ENCODE measurements at places on chromosomes 16 and 17.

GRCh38 chr17:81803728-81804558, at the start of gene GCGR:
Gene GCGR, plus strand, starts transcription at chr17:81804150. Its CDS starts 4,869 bp downstream, at chr17:81809019.
- DNase-seq, result no peak

- DNase-seq, result no peak
Measured at GRCh38 chr16:31875112-31875803, 1.7 kb downstream of the ZNF267 start.

DNA sequence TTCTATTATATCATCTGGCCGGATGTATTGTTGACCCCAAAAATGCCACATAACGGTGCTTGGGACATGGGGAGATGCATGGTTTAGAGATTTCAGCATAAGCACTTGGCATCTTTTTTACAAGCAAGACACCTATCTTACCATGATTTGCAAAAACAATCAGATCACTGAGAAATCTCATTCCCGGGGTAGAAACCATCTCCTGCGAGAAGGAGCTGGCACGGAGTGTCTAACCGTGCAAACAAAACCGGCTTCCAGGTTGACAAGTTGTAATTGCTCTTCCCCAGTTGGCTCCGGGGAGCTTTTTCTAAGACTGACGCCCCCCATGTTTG, 1.0 kb downstream of the SLC16A6 start:
- DNase-seq, result no peak

- DNase-seq, result no peak
Measured at GRCh38 chr17:64698725-64699124, 36.6 kb upstream of the SMURF2 start.

GRCh38 chr17:57935833-57936807, 19.1 kb downstream of the CUEDC1 start:
- DNase-seq, result no peak

- no peak for DNase-seq
Measured at GRCh38 chr16:31367853-31368252, 12.9 kb downstream of the ITGAX start.

DNA sequence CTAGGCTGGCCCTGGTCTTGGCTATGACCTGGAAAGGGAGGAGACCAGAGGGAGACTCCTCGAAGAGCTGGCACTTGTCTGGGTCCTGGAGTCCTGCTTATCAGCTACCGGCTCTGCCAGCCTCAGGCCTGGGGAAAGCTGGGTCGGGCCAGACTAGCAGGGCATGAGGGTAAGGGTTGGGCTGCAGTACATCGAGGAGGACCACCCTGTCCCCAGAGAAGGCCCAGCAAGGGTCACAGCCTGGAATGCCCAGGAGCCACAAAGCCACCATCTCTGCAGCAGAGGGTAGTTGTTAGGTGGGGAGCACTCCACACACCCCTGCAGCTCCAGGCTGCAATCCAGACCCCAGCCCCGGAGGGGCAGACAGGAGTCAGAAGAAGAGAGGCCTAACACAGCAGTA, 54.0 kb downstream of the SLC6A2 start:
- DNase-seq, result no peak

DNA sequence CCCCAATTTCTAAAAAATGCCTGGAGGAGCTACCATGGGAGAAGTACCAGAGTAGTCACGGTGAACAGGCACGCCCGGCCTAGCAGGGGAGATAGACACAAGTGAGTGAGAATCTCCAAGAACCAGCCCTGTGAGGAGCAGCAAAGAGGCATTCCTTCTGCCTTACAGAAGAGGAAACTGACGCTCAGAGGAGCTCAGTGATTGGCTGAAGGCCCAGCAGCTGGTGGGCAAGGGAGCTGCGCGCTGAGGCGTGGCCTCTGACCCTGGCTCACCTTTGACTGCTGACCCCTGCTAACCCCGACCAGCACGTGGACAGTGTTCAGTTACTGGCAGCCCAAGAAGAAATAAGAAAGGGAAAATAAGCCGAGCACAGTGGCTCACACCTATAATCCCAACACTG, 1.8 kb downstream of the C16orf96 start:
- DNase-seq, result no peak

DNA sequence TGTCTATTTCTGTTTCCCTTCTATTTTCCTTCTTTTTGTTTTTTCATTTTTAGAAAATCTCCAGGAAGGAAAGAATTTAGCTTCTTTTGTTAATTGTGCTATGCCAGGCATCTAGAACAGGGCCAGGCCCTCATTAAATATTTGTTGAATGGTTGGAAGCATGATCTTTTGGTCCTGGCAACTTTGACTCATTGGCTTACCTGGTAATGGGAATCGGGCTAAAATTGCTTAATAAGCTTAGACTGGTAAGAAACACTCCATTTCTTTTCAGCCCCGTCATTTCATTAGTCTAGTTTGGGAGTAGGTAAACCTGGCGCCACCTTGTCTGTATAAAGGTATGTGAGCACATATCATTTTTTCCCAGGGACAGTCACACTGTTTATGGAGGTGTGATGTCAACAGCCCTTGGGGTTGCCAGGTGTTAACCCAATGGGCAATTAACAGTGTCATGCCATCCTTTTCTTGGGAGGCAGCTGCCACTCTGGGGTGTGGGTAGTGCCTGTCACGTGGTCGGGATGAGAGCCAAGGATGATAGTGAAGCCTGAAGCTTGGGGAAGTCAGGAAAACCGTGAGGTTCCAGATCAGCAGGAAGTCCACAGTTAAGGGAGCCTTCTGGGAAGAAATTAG, 9.5 kb upstream of the NDEL1 start:
- DNase-seq, result no peak

GRCh38 chr16:81137754-81138153, 41.6 kb upstream of the GCSH start:
- DNase-seq, result no peak

DNA sequence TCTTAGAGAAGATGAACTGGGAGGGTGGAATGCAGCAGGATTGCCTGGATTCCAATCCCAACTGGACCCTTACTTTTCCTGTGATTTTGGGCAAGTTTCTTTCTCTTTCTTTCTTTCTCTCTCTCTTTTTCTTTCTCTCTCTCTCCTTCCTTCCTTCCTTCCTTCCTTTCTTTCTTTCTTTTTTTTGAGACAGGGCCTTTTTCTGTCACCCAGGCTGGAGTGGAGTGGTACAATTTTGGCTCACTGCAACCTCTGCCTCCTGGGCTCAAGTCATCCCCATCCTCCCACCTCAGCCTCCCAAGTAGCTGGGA, 20.5 kb downstream of the CDH1 start:
- no peak for DNase-seq

DNA sequence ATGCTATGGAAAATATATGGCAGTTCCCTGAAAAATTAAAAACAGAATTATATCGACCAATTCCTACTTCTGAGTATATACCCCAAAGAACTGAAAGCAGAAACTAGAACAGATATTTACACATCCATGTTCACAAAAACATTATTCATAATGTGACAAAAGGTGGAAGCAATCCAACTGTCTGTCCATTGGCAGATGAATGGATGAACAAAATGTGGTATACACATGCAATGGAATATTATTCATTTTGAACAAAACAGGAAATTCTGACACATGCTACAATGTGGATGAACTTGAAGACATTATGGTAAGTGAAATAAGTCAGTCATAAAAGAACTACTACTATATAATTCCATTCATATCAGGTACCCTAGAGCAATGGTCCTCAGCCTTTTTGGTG, 263.5 kb upstream of the AXIN2 start:
- DNase-seq, result no peak

DNA sequence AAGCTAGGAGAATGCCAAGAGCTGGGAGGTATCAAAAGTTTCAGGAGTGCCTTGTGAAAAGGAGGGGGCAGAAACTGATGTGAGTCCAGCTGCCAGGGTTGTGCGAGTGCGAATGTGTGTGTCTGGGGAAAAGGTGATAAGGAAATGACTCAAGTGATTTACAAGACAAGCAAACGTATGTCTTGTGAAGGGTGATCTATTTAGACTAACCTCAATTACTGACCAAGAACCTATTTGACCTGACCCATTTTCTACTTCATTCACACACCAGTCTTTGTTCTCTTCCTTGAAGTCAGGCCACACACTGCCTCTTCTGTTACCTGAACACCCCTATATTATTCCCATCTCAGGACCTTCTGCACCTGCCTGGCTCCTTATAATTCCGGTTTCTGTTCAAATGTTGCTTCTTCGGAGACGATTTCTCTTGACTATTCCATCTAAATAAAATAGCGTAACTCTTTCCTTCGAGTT, 1.0 kb downstream of the GDE1 start:
- no peak for DNase-seq

DNA sequence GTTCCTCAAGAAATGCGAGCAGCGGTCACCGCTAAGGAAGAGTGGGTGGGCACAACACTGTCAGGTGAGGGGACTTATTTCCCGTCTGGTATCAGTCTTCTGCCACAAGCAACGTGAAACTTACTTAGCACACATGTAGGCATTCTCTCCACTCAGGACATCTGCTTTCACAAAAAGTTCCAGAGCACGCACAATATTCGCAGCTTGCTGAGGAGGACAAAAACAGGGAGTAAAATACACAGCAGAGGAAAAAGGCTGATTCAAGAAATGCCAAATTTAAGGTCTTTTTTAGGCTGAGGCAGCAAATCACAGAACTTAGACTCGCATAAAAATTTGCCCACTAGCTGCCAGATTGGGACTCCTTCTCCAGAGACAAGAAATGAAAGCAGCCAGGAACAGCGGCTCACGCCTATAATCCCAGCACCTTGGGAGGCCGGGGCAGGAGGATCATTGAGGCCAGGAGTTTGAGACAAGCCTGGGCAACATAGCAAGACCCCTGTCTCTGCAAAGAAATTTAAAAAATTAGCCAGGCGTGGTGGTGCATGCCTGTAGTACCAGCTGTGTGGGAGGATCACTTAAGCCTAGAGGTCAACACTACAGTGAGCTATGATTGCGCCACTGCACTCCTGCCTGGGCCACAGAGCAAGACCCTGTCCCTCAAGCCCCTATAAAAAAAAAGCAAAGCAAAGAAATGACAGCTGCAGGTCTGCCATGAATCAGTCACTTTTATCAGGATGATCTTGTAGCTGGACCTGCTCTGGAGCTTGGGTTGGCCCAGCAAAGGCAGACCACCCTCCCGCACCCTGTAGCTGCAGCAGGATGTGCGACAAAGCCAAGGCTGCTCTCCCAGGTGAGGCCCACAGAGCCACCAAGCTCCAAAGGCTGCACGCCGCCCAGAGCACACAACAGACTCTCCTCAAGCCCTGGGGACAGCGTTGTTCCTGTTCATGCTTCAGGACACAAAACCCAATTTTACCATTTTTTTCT, 20.5 kb downstream of the USP36 start:
- no peak for DNase-seq

- no peak for DNase-seq
Measured at GRCh38 chr17:81456091-81456490, 56.5 kb downstream of the ACTG1 start.

DNA sequence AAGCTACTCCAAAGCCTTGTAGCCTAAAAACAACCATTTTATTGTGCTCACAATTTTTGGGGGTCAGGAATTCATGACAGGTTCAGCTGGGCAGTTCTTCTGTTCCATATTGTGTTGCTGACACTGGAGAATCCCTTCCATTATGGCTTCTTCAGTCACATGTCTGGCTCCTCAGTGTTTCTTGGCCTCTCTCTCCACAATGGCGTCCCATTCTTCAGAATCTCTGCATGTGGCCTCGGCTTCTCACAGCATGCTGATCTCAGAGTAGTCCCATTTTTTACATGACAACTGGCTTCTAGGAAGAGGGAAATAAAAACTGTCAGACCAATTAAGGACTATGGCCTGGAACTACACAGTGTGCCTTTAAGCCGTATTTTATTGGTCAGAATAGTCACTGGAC, 49.7 kb downstream of the NF1 start:
- no peak for DNase-seq

DNA sequence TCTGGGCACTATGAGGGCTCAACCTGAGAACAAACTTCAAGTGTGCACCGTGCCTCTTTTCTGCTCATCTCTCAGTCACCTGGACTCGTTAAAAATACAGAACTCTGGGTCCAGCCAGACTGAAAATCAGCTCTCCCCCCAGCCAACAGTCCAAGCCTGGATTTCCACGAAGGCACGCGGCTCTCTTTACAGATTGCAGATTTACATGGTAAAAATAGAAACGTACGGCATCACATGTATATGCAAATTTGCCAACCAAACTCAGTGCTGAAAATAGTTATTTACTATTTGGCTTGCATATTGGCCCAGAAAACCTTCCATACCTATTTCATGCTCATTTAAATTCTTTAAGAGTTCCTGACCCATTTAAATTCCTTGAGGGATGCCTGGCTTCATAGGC, 315.8 kb downstream of the MAF start:
- DNase-seq, result no peak

GRCh38 chr16:59212492-59213024, 478.4 kb upstream of the GOT2 start:
- no peak for DNase-seq

DNA sequence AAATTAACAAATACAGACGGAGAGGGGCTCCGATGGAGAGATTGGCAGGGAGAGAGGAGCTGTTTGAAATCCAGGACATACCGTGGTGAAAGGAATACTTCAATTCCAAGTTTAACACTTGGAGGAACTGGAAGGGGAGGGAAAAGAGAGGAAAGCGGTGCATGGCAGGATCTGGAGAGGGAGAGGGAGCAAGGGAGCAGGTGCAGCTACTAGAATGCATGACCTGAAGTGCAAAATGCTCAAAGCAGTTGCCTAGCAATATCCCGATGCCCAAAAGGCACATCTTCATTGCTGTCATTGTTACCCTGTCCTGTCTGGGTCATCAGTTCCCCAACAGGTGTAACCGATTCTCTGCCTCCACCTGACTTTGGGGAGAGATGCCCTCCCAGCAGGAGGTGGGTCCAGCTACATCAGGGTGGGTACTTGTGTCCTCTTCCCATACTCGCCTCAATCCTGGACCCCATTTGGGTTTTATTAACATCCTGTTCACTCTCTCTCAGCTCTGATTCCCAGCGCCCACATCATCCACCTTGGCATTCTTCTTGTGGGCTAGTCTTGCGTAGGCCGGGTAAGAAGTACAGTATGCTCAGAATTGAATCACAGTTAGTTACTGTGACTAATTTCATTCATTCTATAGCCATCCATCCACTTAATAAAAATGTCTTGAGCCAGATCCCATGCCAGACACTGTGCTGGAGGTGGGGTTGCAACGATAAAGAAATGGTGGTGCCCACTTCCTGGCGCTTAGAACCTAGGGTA, 37.4 kb upstream of the EMP2 start:
- DNase-seq, result no peak

- no peak for DNase-seq
Measured at GRCh38 chr16:80377096-80377956, 163.5 kb upstream of the DYNLRB2 start.

- DNase-seq, result peak; percentile 49
Measured at GRCh38 chr17:40340880-40341807, 23.4 kb downstream of the GJD3 start.

GRCh38 chr16:3872216-3872895, 8.2 kb downstream of the CREBBP start:
- DNase-seq, result no peak

DNA sequence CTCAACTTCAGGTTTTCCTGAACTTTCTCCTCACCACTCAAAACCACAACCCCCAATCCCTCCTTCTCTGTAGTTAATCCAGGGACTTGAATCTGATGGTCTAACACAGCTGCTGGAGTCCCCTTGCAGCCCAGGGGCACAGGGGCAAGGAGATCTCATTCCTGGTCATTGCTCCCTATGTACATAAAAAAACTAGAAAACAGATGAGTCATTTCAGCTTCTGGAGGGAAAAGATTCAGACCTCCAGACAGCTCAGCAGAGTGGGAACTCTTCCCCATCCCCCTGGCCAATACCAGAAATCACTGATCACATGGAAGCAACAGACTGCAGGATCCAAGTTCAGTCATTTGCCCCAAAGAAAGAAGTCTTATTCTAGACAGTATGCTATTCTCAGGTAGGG, 62.1 kb downstream of the DYNLRB2 start:
- DNase-seq, result no peak

GRCh38 chr17:8806926-8807550, 7.9 kb upstream of the MFSD6L start:
- DNase-seq, result peak; percentile 98

GRCh38 chr17:337866-338265, 14.7 kb downstream of the RPH3AL start:
- DNase-seq, result no peak
